Stimulated activated CD8-positive, alpha-beta memory T cell treated with anti-CD3 and anti-CD28 coated beads, Interleukin-7, amount 100 ng/mL, for 24 hours (primary cell): ENCODE measurements at places on chromosomes 2 and 18.

DNA sequence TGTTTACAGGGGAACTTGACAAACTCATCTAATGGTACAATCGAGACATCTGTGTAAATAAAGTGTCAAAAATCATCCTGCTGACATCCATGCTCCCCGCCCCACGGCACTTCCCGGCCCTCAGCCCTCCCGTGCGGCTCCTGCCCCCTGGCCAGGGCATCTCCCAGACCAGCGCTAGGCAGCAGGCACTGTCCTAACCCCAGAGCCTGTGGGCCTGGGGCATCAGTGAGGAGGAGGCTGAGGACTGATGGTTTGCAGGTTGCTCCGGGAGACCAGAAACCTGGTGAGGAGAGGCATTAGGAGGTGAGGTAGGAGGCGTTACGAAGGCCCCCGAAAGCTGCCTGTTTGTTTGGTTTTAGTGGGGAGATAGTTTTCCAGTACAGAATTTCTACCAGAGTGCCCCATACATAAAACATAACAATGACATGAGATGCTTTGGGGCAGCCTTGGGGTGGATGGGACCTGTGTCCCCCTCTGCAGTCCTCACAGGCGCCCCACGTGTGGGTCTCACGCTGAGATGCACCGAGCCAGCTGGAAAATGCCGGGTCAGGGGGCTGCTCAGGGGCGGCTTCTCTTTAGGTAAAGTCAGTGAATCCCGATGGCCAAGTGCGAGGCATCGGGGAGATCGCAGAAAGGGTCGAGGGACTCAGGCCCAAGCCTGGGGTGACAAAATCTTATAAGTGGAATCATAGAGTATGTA is 114.2 kb downstream of the RTP5 start:
- DNase-seq = no peak

- DNase-seq = no peak
Observed at GRCh38 chr18:64991102-64991501, 759.7 kb upstream of the CDH7 start.

DNA sequence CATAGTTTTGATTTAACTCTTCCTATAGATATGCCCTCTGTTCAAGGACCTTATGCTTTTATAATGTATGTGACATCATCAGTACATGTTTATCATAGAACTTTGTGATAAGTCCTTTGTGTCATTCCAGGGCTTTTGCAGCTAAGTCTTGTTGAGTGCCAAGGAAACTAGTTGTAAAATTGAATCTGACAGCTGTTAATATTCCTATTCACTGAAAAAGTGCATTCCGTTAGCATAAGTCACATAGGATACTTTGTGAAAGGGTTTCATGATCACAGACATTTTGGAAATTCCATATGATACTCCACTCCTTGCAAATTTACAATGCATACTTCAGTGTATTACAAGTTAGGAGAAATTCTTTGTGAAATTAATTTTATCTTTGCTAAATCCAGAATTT is 503.4 kb downstream of the CCDC85A start:
- no peak for DNase-seq

DNA sequence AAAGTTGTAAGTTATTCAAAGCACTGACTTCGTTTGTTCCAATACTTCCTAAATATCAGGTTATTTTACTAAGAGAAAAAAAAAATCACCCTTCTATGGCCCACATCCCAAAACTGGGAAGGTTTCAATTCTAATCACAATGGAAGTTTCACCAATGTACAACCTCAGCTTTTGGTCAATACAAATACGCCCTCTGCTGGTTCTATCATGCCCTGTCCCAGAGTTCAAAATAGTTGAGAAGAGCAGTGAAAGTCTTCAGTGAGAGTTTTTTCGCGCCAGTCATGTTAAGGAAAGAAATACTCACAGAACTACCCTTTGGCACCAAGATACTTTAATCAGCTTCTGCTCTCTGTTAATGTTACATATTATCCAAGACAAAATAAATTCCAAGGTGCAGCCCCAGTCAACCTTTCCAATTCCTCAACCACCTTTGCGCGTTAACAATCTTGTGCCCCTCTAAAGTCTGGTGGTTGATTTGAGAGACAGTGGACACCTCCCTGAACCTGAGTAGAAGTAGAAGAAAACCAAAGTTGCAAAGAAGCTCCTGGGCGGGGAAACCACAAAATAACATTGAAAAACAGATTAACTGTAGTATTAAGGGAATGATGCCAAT is 59.9 kb downstream of the SUMO1 start:
- DNase-seq = peak; percentile 15

GRCh38 chr2:240789051-240789453 is 31.0 kb downstream of the KIF1A start:
- DNase-seq = no peak

GRCh38 chr18:57397440-57398132 is 37.6 kb upstream of the ONECUT2 start:
- no peak for DNase-seq

DNA sequence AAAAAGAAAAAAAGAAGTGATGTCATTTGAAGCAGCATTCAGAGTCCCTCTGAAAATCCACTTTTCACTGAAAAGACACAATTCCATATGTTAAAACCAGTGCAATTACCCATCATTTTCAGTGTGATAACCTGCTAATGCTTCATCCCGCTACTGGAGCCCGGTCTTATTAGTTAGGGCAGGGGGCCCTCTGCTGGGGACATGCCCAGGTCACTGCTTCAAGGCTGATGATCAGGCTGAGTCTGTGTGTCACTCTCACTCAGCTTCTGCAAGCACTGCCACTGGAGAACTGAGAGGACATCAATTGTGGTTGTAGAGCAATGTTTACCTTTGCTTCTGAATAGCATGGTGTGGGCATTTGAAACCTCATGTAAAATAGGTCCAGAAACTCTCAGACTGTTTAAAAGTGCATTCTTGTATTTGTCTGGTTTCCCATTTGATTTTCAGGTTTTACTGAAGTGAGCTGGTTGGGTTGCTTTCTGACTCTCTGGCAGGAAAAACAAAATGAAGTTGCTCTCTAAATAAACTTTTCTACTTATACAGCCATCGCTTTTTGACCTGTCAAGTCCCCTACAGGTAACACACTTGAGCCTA is 49.2 kb upstream of the NXPH2 start:
- DNase-seq = no peak

- DNase-seq = no peak
Observed at GRCh38 chr2:84801811-84802210, 79.1 kb downstream of the TRABD2A start.

DNA sequence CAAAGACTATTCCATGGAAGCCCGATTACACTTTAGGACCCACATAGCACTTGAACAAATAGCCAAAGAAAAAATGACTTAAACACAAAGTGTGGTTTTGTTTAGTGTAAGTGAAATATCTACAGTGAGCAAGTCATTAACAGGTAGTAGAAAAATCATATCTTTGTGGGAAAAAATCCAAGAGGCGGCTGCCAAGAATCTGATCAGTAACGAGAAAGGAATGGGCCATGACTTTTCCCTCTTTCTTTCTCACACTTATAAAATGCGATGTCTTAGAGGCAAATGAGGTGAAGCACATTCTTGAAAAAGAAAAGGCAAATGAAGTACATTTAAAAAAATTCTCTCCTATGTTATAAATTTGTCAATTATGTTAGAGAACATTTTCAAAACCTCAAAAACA is 12.9 kb upstream of the GEMIN6 start:
- DNase-seq = no peak

GRCh38 chr18:58038063-58038462 is 6.0 kb upstream of the NEDD4L start:
- no peak for DNase-seq

- DNase-seq = no peak
Observed at GRCh38 chr2:235402422-235402821, 91.4 kb upstream of the AGAP1 start.

- DNase-seq = no peak
Observed at GRCh38 chr2:241601841-241602240, 35.1 kb downstream of the THAP4 start.

- DNase-seq = peak; percentile 78
Observed at GRCh38 chr18:5237723-5238370, 40.8 kb upstream of the AKAIN1 start.

GRCh38 chr18:49189772-49190171 is 239.0 kb upstream of the SMAD7 start:
- DNase-seq = no peak

- DNase-seq = no peak
Observed at GRCh38 chr2:215899141-215900074, 113.9 kb downstream of the MREG start.

DNA sequence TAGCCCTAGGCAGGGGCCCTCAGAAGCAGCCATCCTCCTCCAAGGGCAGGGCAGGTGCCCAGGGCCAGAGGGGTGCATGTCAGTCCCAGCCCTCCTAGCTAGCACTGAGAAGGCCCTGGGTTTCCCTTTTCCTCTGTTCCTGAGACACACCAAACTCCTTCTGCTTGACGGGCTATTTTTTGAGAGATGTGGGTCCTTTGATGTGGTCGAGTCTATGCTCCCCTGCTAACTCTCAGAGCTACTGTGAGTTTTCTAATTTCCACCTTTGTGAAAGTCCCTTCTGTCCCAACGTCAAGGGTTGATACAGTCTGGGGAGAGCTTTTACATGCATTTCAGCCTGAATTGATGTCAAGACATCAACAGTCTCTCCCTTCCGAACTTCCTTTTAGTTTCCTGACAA is 51.4 kb downstream of the TRPM8 start:
- DNase-seq = no peak

GRCh38 chr2:144067506-144067905 is 452.4 kb downstream of the ZEB2 start:
- DNase-seq = no peak

- no peak for DNase-seq
Observed at GRCh38 chr2:179253226-179253625, 11.4 kb downstream of the SESTD1 start.

GRCh38 chr2:239330836-239331235 is 70.0 kb downstream of the HDAC4 start:
- no peak for DNase-seq

- no peak for DNase-seq
Observed at GRCh38 chr18:45213040-45213333, 402.3 kb upstream of the SLC14A2 start.

DNA sequence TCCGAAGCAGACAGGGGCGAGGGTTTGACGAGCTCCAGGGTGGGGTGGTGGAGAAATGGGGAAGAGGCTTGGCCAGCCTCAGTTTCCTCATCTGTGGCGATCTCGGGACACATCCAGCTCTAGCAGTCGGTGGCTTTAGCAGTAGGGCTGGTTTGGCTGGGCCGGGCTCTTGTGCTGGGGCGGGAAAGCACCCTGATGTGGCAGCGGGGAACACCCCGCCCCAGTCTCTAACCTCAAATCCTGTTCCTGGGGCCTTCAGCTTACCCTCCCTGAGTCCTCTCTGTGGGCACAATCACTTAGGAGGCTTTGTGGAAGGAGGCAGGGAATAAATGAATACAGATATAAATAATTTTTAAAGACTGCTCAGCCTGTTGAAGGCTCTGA is 26.5 kb upstream of the MCFD2 start:
- DNase-seq = peak; percentile 41

GRCh38 chr2:39422700-39423099 is 14.4 kb downstream of the MAP4K3 start:
- DNase-seq = no peak

DNA sequence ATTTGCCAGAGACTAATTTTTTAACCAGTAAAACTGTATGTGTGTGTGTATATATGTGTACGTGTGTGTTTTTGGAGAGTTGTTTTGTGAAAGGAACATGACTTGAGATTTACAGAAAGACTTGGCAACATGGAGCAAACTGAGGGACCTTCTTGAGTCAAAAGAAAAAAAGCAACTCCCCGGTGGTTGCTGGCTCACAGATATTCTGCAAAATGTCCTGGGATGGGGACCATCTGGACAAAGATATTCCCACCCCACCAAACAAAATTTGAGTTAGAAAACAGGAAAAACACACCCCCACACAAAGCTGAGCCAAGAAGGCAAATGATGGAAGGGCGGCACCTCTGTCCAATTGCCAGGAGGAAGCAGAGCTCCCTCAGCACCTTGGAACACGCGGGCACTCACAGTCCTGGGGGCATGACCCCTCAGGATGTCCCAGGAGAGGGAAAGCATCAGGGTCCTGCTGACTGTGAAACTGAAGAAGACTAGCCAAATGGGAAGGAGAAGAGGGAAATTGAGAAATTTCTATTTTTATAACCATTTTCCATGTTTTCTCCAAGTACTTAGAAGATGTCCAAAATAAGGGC is 290.2 kb upstream of the ACVR2A start:
- no peak for DNase-seq

DNA sequence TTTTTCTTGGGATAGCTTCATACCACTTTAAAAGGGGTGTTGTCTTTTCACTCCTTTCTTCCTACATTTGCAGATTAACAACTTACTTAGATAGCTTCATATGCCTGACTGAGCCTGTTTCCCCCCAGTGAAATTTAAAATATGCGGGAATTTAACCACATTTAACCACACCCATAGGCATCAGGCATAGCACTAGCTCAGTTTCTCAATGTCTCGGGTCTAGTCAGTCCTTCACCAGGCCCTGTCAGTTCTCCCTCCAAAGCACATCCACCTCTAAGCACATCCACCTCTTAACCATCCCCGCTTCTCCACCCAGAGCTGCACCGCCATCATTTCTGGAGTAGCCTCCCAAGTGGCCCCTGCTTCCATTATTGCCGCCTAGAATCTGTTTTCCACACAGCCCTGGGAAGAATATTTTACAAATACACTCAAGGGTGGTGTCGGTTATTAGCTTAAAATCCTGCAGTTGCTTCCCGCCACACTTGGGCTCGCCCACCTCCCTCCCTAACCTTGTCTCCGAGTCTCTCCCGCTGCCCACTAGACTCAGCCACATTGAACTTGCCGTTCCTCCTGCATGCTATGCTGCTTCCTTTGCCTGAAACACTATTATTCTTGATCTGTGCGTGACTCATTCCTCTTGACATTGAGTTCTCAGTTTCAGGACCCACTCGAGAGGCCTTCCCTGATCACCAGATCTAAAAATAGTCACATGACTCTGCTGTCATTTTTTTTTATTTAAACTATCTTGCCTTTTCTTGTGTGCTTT is 68.3 kb downstream of the SPTBN1 start:
- DNase-seq = no peak

DNA sequence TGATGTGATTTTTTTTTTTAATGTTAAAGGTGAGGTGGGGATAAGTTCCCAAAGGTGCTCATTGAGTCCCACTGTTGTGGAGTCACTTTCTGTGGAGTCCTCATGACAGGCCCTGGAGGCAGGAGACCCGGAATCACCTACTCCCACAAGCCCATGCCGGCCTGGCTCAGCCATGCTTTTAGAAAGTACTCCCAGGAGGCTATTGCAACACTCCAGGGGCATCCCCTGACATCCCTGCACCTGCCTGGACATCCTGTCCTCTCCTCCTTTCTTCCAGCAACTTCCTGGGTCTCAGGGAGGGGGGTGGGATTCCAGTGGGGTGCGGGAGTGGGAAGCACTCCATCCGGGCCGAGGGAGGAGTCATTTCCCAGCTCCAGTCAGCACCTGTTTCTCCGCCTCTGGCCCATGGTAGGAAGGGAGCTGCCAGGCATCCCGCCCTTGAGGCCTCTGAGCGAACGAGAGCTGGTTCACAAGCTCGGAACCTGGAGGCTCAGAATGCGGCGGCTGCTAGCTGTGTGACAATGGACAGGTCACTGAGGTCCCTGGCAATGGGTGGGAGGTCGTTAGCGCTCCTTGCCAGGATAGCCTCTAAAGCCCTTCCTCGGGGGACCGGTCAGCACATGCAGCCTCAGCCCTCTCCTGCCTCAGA is 163.9 kb upstream of the ID2 start:
- DNase-seq = no peak
